Hippocampal formation (tissue), 2 donors: ENCODE measurements at places on chromosomes 4 and X.

DNA sequence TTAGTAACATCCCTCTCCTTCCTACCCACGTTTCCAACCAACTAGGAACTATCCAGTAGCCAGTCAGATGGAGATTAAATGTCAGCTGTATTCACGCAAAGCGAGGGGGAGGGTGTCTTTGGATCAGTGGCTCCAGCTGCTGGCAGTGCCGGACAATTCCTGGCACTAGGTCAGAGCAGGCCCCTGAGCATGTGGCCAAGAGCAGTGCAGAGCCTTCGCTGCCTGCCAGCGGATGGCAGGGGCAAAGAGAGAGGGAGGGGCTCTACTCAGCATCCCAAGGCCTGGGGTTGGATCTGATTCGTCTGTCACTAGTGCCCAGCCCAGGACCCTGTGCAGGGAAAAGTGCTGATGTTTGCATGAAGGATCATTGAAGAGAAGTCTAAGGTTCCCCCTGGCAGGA is 28.7 kb upstream of the JAKMIP1 start:
- DNase-seq = peak; percentile 61

- DNase-seq = no peak
Measured at GRCh38 chr4:2940267-2941137, 22.7 kb downstream of the NOP14 start.

- DNase-seq = no peak
Measured at GRCh38 chrX:54194982-54195588, 12.0 kb upstream of the FAM120C start.

DNA sequence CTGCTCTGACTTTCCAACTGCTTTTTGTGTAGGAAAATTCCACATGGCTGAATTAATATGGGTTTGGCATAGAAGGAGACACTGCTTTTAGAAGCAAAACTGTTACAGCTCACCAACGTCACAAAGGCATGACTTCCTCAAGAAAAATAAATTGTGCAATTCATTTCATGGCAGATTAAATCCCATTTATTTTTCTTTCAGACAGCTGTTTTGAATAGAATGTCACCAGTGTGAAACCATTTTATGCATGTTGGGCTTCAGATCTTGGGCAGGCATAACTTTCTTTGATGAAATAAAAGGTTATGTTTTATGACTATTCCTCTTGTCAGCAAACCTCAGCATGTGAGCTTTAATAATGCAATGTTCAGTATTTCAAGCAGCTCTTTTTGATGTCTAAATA is 542.8 kb downstream of the GALNTL6 start:
- no peak for DNase-seq

DNA sequence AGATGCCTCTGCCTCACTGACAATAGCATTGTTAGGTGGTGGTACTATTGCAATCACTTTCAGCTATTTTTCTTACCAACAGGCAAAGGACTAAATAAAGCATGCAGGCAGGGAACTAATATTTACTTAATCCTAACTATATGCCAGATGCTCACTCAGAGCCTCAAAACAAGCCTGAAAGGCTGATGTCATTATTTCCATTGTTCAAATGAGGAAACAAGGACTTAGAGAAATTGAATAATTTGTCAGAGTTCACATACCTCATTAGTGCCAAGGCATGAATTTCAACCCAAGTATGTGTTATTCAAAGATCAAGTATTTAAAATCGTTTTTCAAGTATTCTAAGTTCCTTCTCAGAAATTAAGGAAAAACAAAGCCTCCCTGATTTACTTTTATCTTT is 374.9 kb upstream of the TECRL start:
- no peak for DNase-seq

DNA sequence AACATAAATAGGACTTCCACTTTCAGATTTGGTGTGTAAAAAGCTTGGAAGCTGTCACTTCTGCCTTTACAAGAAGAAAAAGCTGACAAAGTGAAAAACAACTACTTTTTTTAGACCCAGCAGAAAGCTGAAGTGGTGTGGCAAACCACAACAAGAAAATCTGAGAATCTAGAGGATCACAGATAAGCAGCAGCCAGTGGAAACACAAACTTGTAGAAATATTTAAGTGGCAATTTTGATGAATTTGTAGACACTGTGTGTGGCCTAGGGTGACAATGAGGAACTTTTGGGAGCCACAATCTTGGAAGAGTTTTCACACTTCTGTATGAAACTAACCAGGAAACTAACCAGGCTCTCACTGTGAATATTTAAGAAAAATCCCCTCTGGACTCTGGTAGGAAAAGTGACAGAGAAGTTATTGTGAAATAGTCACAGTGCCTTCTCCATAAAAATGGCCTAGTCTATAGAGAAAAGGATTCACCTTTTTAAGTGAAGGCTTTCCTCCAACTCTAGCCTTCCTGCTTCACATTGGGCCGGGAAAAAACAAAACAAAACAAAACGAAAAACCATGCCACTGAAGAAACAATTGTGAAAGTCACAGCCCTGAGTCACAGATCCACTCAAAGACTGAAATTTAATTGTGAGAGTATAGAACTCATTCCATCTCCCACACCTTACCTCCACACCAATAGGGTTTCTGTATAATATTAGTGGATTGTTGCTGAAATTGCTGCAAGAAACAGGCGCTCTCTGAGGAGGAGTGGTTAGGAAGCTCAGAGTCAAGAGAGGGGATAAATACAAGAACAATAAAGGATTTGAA is 26.7 kb upstream of the GUCY1A1 start:
- DNase-seq = peak; percentile 29

DNA sequence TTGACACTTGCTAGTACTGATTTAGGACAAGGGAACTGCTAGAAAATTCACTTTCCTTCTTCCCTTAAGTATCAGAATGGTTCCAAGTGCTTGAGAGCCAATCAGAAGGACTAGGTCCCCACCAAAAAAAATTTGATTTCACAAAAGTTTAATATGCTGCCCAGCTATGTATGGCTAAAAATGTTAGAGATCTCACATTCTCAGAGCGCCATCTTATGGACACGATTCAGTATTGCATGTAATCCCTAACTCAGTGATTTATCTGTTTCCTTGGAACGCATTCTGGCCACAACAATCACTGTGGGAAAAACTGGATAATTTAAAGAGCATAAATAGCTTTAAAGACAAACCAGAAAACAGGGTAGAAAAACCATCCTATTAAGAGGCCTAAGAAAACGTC is 255.1 kb upstream of the GPC4 start:
- no peak for DNase-seq
